Right lobe of liver (tissue), 6 donors: ENCODE measurements at places on chromosomes 6 and 20. TPM values are rescaled to one million over a fixed set of nuclear protein-coding genes. Genes with fewer than 3 reads are reported as not detected.

GRCh38 chr6:52788478-52788877 lies 15.1 kb downstream of the GSTA1 start:
- DNase-seq, result no peak

The FAM209B gene
- total RNA-seq, result 0.44 TPM

DNA sequence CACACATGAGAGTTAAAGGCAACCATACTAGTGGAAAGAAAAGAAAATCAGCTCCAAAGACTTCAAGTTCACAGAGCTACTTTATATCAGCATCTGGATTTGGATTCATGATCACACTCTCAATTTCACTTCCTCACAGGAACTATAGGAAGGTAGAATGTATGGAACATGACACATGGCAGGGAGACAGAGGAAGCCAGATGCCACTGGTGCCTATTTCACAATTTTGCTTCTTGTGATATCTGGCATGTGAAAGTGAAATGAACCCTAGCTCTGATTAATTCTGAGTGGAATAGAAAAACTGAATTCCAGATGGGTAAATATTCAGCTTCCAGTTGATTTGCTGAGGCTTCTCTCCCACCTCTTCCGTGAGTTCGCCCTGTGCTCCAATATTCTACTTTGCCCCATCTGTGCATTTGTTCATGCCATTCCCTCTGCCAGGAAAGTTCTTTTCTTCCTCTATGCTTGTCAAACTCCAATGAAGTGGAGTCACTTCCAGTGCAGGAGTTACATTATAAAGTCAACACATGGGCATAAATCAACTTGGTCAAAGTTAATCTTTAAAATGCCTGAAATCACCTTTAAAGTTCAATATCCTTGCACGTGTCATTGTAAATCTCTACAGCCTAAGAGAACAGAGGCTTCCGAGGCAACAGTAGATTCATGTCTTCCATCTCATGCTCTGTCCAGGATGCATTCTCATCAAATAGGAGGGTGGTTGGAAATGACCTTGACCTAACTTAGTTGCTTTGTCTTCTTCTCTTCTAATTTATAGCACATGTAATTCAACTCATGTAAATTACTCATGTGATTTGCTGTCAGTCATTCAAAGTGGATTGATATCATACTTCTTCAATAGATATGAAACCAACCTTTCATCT lies 275.3 kb downstream of the HIVEP2 start:
- DNase-seq, result no peak

DNA sequence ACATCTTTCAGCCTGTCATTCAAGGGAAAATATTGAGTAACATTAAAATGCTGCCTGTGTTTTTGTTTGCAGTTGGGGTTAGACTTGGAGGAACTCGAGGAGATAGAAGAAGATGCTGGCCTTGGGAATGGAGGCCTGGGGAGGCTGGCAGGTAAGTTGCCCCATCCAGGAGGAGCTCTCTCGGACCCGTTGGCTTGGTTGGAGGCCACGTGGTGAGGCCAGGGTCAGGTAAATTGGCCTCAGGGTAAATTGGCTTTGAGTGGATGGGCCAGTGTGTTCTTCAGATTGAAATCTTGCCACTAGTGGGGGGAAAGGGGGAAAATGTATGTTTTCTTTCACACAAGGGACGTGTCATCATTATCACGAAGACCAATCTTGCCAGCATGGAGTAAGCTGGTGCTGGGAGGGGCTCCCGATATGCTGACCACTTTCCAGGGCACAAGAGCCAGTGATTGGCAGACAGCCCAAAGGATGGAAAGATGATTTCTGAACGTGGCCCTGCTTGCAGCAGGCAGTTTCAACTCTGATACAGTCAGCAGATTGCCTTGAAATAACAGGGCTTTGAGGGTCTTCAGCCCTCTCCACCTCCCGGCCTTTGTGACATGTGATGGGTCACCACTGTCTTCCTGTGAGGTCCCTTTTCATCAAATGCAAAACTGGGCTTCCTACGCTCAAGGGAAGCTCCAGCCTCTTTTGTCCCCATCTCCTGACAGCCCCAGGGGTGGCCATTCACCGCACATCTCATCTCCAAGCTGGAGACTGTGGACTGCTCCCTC lies 21.4 kb downstream of the PYGB start:
- peak; percentile 37 for DNase-seq

GRCh38 chr6:159826968-159827647 lies 27.0 kb downstream of the PNLDC1 start:
- no peak for DNase-seq

DNA sequence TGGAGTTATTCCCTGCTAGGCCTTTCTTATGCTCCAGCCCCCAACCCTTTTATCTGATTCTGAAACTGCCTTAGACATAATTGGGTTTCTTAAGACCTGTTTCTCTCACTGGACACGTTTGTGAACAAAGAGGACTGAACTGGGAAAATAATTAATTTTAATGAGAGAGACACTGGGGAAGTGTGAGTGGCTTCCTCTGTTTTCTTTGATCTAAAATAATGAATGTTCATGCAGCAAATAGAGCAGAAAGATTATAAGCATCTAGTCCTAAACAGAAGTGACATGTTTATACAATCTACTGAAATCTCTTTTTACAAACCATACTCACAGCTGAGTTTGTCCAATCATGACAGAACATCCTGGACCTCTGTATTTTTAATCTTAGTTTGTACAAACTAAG lies 157.6 kb downstream of the SH3BGRL2 start:
- no peak for DNase-seq

DNA sequence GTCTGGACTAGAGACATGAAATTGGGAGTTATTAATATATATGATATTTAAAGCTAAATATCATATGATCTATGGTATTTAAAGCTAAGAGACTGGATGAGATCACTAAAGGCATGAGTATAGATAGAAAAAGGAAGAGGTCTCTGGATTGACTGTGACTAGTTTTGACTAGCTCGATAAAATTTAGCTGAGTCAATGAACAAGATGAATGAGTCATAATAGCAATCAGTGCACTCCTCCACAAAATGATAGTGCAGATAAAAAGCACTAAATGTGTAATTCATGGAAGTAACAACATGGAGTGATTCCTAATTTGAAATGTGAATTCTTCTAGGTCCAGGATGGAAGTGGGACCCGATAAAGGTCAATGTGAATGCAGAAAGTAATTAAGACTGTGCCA lies 127.4 kb downstream of the PFDN4 start:
- DNase-seq, result no peak

DNA sequence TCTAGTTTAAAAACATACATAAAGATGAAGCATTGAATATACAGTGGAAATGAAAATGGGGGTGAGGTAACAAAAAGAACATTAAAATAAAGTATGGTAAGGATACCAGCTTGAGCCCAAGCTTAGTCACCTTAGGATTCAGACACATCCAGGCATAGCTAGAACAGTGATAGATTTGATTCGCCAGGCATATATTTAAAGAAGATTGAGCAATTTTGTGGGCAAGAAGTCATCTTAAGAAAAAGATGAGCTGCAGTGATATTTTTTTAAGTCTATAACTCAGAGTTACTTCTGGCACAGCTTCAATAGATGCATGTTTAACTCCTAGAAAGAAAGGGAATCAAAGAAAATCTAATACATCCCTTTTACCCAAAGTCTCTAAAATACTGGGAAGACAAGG lies 97.9 kb downstream of the BMP5 start:
- DNase-seq, result no peak

- DNase-seq, result no peak
Observed at GRCh38 chr6:167956983-167957492, 40.4 kb upstream of the KIF25 start.

GRCh38 chr6:127855542-127856159 lies 45.2 kb downstream of the THEMIS start:
- DNase-seq, result no peak

The SEL1L2 gene
- not detected for total RNA-seq

GRCh38 chr6:170523256-170524171 lies 29.6 kb downstream of the PSMB1 start:
- DNase-seq, result no peak
